Mammary epithelial cell (primary cell): ENCODE measurements at places on chromosomes 2 and 18. TPM values are rescaled to one million over a fixed set of nuclear protein-coding genes. Genes with fewer than 3 reads are reported as not detected.

The PRKAG3 gene
- not detected for polyA plus RNA-seq

The GALNT3 gene
- 29.0 TPM for polyA plus RNA-seq

The CD8B gene
- not detected for polyA plus RNA-seq

The CTLA4 gene
- not detected for polyA plus RNA-seq

The CYP27C1 gene
- polyA plus RNA-seq, result 4.3 TPM

DNA sequence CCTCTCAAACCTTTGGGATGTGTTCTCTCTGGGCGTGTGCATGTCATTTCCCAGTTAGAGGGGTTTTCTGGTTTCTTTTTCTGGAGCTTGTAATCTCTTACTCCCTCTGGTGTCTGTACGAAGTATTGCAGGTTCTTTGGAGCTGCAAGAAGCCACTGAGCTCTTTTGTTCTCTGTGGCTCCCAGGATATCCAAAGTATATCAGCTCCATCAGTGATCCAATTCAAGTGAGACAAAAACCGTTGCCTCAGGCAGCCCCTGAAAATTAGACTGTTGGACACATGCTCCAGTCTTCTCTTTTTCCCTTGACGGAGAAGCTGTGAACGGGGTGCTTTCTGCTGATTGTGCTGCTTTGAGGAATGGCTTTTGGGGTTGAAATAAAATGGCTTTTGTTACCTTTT lies 59.0 kb upstream of the LDLRAD4 start:
- peak; percentile 52 for DNase-seq

GRCh38 chr2:130949954-130950353 lies 113.2 kb downstream of the ARHGEF4 start:
- peak; percentile 35 for DNase-seq

DNA sequence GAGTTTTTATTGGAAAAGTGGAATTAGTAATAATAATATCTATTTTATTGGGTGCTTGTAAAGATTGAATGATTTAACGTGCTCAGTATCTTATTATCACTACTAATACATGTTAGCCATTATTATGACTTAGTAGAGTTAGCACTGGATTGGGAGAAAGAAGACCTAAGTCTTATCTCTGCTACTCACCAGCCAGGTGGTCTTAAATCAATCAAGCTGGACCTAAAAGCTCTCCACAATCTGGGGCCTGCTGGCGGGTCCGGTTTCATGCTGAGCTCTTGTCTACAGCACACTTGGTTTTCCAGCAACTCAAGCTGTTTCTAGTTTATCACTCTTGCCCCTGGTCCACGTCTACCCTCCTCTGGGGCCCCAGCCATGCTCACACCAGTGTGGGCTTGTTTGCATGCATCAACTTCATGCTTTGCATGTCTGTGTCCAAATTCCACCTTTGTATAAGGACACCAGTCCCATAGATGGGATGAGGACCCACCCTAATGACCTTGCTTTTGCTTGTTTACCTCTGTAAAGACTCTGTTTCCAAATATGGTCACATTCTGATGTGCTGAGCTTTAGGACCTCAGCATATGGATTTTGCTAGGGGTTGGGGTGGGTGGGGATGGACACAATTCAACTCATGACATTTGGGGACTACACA lies 363.1 kb downstream of the LPIN1 start:
- no peak for DNase-seq

- peak; percentile 57 for DNase-seq
These were observed 150.4 kb downstream of the ZFP36L2 start for GRCh38 chr2:43075811-43076585.

DNA sequence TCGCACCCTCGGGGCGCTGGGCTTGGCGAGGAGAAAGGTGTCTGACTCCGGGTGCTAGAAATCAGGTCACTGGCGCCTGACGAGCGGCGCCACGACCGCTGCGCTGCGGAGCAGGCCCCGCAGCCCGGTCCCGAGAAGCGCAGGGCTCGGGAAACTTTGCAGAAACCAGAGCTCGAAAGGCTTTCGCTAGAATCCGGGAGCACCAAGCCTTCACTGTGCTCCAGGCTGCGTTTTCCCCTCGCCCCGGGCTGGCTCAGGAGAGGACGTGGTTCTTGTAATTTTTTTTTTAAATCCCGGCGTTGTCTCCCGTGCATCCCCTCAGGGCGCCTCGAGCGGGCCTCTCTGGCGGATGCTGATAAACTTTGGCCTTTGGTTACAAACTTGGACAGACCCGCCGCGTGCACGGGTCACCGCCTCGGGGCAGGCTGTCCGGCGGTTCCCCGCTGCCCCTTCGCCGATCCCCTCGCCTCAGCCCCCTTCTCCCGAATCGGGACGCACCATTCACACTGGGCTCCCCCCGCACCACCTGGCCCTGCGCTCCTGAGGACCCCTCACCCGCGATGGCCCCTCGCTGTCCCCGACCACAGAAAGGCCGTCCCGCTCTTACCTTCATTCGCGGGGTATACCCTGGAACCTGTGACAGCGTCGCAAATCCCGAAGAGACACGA lies 419 bp downstream of the EPHA4 start:
- peak; percentile 46 for DNase-seq

DNA sequence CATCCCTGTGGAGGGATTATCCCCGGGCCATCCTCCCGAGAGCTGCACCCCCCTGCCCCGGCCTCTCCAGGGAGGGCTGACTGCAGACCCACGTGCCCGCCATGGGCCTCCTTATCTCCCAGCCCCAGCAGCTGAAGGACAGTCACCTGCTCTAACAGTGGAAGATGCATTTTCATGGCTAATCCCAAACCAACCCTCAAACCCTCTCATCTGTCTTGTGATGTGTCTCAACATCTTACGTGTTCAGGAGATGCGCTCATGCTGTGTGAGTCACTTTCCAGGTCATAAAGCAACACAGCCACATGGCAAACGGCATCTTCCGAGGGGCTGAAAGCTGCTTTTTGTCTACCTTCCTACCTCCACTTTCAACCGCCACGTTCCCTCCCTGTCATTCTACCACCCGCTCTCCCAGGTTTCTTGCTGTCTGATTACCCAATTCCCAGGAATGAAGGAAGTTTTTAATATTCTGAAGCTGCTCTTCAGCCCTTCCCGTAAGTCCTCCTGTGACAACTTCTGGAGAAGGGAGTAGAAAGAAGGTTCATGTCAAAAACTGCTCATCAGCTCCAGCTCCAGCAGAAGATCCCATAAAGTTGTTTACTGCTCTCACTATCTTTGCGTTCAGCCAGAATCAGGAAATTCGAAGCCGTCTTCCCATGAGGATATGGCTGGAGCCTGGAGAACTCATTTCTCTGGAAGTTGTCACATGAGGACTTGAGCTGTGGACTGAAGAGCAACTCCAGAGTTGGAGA lies 54.5 kb downstream of the MBP start:
- peak; percentile 33 for DNase-seq
